ENCODE measurements at places on chromosomes 11 and 22.

GRCh38 chr22:20741634-20742581 lies 32.0 kb upstream of the SERPIND1 start:
- no peak for DNase-seq

DNA sequence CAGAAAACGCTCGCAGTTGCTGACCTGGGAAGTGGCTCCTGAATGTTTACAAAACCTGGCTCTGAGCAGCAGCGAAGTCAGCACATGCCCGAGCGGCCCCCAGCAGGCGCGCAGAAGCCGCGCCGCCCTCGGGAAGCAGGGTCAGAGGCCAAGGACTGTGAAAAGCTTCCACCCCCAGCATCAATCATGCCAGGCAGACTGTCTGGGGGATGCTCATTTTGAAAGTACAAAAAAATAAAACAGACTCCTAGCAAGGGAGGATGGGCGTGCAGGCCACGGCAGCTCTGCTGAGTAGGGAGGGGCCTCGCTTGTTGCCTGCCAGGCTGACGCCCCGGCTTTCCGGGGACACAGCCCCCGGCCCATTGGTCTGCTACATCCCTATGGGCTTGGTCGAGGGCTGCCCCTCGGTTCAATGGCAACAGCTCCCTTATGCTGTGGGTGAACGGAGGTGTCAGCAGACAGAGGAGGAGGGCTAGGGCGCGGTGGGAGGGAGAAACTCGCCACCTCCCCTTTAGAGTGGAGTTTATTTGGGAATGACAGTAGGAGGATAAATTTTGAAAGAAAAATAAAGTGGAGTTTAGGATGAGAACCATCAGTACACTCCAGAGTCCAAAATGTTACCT lies 37.7 kb upstream of the GNB1L start:
- peak; percentile 80 for DNase-seq

DNA sequence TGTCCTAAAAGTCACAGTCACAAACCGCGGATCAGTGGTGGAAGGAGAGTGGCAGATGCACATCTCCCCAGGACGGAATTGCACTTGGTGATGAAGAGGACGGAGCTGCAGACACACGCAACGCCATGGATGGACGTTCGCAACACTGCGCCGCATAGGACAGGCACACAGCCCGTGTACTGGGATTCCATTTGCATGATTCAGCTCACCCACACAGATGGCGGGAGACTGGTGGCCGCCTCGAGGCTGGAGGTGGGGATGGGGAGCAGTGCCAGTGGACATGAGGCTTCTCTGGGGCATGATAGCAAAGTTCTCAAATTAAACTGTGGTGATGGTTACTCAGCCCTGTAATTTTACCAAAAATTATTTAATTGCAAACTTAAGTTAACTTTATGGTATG lies 37.4 kb downstream of the DUSP8 start:
- no peak for DNase-seq

- DNase-seq = peak; percentile 52
Measured at GRCh38 chr22:35921777-35922176, 106.8 kb downstream of the RBFOX2 start.

GRCh38 chr11:103902994-103903393 lies 133.4 kb upstream of the DDI1 start:
- DNase-seq = no peak

DNA sequence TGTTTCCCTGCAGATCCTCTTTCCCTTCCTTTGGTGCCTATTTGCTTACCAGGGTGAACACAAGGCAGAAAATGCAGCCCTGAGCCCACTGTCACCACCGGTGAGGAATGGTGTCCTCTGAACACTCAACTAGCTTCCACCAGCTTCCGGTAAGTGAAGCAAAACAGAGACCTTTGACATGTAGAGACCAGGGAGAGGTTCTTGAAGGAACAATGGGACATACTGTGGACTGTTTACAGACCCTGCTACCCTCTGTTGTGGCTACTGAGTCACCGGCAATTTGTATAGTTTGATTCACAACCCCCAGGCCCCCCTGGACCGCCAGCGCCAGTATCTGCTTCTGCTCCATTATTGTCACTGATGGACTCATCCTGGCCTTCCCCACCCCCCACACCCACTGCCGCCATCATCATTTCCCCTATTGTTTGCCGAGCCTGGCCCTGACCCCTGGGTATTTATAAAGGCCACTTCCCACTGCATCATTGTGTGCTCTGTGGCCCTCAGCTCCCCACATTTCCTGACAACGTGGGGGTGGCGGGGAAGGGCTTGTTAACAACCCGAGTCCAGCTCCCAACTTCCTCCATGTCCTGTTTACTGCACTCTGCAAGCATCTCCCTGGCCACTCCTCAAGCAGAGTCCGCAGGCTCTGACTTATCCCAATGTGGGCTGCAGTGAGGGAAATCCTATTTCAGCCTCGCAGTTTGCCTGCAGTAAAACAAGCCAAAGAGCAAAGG lies 252.9 kb downstream of the ETS1 start:
- no peak for DNase-seq

DNA sequence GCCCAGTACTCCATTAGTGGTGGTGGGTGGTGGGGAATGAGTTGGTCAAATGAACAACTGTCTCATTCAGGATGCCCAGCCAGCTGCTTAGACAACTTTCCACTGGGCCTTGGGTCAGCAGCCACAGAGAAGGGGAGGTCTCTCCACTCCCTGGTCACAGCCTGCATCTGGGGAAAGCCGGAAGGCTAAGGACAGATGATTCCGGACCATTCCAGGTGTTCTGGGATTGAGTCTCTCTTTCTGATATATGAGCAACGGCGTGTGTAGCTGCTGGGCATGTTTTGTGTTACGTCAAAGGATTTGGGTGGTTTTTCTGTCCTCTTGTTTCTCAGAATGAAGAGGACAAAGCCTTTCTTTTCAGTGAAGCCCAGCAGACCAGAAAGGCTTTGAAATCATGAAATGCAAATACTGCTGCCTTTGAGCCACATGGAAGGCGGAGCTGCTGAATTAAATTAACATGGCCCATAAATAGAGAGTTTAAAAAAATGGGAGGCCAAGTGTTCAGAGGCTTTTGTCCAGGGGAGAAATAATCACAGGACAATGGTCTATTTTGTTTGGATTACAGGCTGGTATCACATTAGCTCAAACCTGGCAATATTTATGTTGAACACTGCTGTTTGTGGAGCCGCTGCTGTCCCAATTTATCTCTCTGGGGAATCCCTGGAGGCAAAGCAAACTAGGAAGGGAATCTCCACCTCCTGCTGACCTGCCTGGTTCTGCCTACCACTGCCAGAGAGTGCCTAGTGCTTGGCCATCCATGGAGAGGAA lies 234.4 kb upstream of the E2F8 start:
- no peak for DNase-seq

GRCh38 chr11:99351624-99352023 lies 330.9 kb downstream of the CNTN5 start:
- no peak for DNase-seq

GRCh38 chr11:36141196-36141953 lies 147.8 kb downstream of the COMMD9 start:
- DNase-seq = no peak

- DNase-seq = no peak
Measured at GRCh38 chr11:63032457-63032856, 16.8 kb upstream of the SLC22A8 start.

- DNase-seq = no peak
Measured at GRCh38 chr11:112718483-112718882, 242.7 kb upstream of the NCAM1 start.

DNA sequence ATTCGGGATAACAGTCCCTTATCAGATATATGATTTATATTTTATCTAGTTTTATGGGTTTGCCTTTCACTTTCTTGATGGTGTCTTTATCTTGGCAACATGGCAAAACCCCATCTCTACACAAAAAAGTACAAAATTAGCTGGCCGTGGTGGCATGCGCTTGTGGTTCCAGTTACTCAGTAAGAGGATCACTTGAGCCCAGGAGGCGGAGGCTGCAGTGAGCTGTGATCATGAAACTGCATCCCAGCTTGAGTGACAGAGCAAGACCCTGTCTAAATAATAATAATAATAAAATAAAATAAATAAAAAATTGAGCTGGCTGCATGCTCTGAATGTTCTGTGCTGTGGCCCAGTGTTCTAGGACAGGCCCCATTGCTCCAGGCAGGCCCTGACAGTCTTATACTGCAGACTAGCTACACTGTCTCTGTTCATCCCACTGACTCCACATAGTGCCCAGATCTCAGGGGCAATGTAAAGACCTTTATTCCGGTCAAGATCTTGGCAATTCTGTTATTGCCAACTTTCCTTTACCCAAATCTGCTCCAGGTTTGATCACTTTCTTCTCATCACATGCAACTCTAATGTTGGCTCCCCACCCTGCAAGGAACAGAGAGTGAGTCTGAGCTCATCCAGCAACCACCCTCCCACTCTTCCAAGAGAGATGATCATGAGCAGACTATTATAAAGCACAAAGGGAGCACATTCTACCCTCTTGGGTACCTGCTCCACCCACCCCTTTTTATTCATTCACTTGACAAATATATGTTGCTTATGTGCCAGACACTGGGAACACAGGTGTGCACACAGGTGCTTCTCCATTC lies 8.8 kb downstream of the HSPA8 start:
- no peak for DNase-seq

GRCh38 chr11:46278387-46279125 lies 1.1 kb downstream of the CREB3L1 start:
- DNase-seq = no peak

DNA sequence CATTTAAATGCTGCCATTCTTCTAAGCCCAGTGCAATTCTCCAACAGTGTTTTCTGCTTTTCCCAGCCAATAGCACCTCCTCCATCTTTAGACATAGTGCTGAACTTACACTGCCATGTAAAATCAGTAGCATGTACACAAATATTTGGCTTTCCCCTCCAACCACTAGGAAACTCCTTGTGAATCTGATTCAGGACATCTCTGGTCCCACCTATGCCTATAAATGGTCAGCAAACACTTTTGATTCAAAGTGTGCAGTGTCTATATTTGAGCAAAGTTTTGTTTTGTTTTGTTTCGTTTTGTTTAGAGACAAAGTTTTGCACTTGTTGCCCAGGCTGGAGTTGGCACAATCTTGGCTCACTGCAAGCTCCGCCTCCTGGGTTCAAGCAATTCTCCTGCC lies 24.8 kb downstream of the YPEL4 start:
- no peak for DNase-seq

DNA sequence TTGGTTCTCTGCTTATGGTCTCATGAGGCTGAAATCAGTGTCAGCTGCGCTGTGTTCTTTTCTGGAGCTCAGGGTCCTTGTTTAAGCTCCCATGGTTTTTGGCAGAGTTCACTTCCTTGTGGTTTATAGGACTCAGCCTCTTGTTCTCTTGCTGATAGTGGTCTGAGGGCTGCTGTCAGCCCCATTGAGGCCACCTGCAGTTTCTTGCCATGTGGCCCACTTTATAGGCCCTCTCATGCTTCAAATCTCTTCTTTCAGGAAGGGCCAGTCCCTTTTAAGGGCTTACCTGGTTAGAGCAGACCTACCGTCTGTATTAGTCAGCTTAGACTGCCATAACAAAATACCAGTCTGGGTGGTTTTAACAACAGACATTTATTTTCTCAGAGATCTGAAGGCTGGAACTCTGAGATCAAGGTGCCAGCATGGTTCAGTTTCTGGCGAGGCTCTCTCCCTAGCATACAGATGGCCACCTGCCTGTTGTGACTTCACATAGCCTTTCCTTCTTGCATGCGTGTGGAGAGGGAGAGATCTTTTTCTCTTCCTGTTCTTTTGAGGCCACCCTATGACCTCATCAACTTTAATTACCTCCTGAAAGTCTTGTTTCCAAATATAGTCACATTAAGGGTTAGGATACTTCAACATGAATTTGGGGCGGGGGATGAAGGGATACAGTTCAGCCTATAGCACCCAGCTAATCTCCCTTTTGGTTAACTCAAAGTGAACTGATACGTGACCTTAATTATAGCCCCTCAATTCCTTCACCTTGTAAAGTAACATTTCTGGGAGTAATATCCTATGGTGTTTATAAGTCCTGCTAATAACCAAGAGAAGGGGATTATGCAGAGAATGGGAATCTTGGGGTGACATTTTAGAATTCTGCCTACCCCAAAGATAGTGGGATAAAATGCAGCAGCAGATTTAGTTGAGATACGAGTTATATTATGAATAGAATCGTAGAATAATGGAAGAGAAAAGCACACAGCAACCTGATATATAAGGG lies 131.8 kb downstream of the UVRAG start:
- no peak for DNase-seq

GRCh38 chr22:19448076-19448607 lies 631 bp upstream of the C22orf39 start:
- no peak for DNase-seq

DNA sequence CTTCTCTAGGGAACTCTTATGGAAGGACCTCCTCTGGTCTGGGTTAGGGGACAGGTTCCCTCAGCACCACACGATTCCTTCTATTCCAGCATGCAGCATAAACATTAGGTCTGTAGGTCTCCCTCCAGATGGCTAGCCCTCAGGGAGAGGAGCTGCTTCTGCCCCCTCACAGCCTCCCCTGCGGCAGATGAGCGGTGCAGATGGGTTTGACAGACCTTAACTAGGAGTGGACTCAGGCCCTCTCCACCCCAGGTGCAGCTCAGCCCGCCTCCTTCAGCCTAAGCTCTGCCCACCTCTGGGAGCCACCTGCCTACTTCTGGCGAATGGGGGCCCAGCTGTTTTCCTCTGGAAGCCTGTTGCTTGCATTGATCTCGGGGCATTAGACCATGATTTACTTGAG lies 55.7 kb upstream of the EIF3D start:
- DNase-seq = no peak

DNA sequence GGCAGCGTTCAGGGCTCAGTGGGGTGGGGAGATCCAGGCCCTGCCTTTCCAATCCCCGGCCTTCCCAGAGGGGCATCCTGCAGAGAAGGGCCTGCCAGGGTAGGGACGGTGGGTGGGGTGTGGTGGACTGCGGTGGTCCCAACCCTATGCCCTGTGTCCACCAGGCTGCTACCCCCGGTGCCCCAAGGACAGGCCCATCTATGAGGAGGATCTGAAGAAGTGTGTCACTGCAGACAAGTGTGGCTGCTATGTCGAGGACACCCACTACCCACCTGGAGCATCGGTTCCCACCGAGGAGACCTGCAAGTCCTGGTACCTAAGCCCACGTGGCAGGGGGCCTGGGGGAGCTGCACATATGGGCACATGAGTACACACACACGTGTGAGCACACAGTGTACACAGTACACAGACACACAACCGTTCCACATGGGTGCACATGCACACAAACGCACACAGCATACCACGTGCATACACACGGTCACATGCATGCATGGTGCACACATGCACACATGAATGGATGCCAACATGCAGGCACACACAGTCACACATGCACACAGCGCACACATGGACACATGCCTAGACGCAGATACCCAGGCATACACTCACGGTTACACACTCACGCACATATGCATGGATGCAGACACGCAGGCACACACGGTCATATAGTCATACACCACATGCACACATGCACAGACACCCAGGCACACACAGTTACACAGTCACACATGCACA lies 16.1 kb downstream of the MUC2 start:
- no peak for DNase-seq

DNA sequence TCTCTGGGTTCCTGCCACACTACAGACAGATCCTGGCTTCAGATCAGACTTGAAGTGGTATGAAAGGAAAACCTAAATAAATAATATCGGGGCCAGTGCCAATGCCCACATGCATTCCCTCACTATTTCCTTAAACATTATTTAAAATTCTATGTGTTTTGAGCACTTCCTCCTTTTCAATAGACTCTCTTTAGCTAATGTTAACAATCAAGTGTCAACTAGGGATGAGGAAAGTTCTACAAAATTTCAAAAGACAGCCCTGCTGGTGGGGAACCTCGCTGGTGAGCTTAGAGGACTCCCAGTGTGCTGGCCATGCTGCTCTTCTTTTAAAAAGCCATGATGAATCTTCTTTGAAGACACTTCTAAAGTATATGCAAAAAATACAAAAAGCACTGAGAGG lies 87.5 kb downstream of the ENTHD1 start:
- no peak for DNase-seq

All from T-helper 2 cell (primary cell).